ENCODE measurements at places on chromosomes 11 and 22. TPM values are rescaled to one million over a fixed set of nuclear protein-coding genes. Genes with fewer than 3 reads are reported as not detected.

DNA sequence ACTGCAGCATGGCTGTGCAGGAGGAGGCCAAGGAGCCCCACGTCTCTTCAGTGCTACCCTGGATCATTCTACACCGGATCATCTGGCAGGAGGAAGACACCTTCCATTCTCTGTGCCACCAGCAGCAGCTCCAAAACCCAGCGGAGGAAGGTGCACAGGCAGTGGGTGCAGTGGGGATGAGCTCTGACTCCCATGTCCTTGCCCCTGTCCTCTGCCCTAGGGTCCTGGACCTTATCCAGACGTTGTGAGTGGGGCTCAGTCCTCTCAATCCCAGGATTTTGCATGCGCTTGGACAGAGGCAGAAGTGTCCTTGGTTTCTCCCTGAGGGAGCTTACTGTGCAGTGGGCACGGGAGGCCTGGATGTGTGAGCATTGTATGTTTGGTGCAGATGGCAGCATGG is 61.3 kb downstream of the CABIN1 start:
- DNase-seq = no peak

- no peak for DNase-seq
These were observed 372.4 kb downstream of the NXPE2 start for GRCh38 chr11:115050756-115051155.

GRCh38 chr22:44441401-44442185 is 56.4 kb downstream of the RTL6 start:
- no peak for DNase-seq

GRCh38 chr11:11313902-11314692 is 39.0 kb downstream of the CSNK2A3 start:
- DNase-seq = no peak

Gene SLC6A5
- total RNA-seq = not detected

Gene CCDC157
- 2.2 TPM for total RNA-seq

GRCh38 chr11:107215010-107215409 is 196.7 kb upstream of the GUCY1A2 start:
- DNase-seq = no peak

DNA sequence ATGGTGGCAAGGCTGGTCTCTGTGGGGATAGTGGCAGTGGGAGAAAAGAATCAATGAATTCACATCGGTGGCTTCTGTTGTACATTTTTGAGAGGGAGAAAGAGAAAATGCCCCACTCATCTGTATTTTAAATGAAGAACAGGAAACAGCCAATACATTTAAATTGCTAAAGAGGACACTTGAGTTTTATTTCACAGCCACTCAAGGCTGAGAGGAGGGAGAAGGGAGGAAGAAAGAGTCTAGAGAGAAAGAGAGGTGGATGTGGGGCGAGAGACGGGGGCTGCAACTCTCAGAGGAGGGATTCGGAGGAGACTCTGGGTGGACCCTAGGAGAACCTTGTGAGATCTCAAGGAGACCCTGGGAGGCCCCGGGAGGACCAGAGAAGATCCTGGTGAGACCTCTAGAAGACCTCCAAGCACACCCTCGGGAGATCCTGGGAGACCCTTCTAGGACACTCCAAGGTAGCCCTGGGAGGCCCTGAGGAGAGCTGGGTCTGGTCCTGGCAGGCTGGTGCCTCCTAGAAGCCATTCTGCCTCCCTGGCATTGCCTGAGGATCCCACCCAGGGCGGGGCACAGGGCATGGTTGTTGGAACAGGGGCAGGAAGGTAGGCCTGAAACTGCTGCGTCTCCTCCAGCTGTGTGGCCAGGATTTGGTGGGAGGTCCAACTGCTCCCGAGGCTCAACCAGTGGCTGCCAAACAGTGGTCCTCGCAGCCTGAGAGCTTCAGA is 91.0 kb upstream of the SHISAL1 start:
- no peak for DNase-seq

Gene PRR5L
- total RNA-seq = 0.44 TPM

DNA sequence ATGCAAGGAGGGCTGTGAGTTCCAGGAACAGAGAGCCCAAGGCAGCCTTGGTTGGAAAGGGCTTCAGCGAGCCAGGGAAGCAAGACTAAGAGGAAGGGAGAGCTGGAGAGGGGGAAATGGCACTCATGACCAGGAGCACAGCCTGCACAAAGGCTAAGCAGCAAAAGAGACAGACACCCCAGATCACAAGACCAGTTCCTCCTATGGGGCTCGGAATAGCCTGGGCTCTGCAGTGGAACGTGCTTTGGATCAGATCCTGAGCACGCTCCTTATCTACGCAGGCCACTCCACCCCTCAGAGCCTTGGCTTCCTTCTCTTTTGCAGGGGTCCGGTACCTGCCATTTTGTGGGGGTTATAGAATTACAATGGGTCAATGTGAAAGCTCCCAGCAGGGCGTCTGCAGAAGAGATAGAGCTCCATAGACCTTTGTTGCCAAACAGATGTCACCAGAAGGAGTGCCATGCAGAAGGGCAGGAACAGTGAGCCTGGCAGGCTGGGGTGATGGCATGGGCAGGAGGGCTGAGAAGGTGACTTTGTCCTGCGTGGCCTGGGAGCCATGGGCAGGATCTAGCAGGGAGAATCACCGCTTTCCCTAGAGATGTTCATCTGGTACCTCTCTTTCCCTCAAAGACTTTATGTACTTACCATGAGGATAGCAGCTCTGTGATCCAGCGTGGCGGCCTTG is 33.8 kb downstream of the ZC3H7B start:
- no peak for DNase-seq

Gene SCGB2A2
- not detected for total RNA-seq

DNA sequence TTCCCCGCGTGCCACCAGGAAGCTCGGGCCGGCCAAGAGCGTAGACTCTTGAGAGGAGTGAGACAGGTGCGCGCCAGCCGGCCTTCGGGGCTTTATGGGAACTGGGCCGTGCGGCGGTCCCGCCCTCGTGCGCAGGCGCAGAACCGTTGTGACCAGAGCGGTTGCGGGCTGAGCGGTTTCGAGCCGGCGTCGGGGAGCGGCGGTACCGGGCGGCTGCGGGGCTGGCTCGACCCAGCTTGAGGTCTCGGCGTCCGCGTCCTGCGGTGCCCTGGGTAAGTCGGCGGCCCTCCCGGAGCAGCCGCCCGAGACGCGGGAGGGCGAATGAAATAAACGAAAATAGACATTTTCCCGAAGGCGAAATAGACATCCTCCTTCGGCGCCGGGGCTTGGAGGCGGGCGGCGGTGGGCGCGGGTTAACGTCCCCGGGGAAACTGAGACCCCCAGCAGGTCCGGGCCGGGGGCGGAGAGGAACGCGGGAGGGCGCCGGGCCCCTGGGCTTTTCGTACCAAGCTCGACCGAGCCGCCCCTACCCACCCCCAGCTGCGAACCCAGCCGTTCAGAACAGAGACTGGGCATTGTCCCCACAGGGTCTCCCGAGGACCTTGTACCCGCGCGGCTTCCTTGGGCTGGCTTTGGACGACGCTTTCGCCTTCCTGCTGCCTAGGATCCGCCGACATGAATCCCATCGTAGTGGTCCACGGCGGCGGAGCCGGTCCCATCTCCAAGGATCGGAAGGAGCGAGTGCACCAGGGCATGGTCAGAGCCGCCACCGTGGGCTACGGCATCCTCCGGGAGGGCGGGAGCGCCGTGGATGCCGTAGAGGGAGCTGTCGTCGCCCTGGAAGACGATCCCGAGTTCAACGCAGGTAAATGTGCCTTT is at the start of gene ASRGL1:
Gene ASRGL1, plus strand, starts transcription at position 146 of the 879 bp plus-strand sequence. Its CDS starts 530 bp downstream, at position 676.
- peak; percentile 58 for DNase-seq

Gene SLC37A4
- total RNA-seq = 28.3 TPM

Gene LRRN4CL
- total RNA-seq = not detected

Gene GGTLC2
- total RNA-seq = 1.8 TPM

- peak; percentile 26 for DNase-seq
These were observed 88.3 kb downstream of the LUZP2 start for GRCh38 chr11:24585192-24585591.

DNA sequence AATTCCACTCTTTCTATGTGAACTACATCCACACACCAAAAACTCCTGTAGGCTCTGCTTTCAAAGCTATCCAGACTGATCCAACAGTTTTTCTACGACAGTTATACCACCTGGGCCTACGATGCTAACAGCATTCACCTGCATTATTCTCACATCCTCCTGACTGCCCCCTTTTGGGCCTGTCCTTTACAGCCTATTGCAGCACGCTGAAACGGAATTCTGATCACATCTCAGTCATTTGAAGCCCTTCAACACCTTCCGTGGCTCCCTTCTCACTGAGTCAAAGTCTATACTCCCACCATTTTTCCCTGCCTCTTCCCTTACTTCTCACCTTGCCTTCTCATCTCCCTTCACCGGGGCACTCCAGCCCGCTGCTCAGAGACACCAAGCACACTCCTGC is 791.3 kb upstream of the KIRREL3 start:
- no peak for DNase-seq

Gene CCDC15
- 1.5 TPM for total RNA-seq

GRCh38 chr11:97814325-97814959 is 1206.3 kb upstream of the CNTN5 start:
- no peak for DNase-seq

Gene CCDC73
- not detected for total RNA-seq

DNA sequence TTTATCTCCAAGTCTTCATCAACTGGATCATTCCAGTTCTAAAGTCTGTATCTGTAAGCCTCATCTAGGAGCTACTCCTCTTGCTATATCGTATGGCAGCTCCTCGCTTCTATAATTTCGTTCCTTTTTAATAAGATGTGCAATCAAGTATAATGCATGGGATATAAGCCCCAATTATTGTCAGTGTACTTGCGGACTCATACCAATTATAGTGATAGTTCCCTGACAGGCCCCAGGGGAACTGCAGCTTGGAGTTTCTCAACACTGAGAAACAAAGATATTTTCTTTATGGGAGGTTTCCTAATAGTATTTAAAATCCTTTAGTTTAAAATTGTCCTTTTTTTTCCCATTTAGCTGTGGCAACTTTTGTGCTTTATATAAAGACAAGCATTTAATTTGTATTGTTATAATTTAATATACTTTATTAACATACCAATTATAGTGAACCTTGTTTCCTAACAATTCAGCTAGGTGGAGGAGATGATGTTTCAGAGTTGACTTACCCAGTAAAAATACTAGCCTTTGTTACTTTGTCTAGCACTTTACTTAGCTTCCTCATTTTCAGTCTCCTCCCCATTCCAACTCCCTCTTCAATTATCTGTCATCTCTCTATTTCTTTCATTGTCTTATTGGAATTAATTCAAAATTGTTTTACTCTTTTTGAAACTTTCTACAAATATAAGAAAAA is 25.3 kb upstream of the DDX17 start:
- DNase-seq = no peak

Gene OR4A16
- total RNA-seq = not detected

DNA sequence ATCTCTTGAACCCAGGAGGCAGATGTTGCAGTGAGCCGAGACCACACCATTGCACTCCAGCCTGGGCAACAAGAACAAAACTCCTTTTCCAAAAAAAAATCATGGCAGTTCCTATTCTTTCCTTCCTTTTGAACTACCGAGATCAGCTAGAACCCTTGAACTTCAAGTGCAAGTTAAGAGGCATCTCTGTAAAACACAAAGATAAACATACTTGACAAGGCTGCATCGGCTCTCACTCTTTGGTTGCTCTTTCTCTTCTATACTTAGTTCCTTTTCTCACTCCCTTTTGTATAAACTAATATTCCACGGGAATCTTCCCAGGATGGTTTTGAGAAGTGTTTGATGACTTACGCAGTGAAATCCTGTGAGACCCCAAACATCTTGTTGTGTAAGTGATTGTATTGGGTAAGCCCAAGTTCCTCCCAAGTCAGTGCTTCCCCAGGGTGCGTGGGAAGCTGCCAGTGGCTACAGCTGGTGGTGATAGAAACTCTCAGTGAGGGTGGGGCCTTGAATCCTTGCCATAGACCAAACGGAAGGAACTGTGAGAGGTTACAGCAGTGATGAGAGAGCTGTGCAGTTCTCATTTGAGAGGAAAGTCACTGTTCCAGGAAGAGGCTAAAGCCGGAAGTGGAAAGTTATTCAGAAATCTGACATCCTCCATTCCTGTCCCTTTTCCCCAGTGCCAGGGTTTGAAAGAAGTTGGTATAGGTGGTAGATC is 24.1 kb upstream of the CDC42EP2 start:
- no peak for DNase-seq

- DNase-seq = no peak
These were observed 11.8 kb upstream of the SWAP70 start for GRCh38 chr11:9651899-9652748.

Gene HOATZ
- not detected for total RNA-seq

- DNase-seq = peak; percentile 65
These were observed 9.4 kb downstream of the UEVLD start for GRCh38 chr11:18578975-18579598.

DNA sequence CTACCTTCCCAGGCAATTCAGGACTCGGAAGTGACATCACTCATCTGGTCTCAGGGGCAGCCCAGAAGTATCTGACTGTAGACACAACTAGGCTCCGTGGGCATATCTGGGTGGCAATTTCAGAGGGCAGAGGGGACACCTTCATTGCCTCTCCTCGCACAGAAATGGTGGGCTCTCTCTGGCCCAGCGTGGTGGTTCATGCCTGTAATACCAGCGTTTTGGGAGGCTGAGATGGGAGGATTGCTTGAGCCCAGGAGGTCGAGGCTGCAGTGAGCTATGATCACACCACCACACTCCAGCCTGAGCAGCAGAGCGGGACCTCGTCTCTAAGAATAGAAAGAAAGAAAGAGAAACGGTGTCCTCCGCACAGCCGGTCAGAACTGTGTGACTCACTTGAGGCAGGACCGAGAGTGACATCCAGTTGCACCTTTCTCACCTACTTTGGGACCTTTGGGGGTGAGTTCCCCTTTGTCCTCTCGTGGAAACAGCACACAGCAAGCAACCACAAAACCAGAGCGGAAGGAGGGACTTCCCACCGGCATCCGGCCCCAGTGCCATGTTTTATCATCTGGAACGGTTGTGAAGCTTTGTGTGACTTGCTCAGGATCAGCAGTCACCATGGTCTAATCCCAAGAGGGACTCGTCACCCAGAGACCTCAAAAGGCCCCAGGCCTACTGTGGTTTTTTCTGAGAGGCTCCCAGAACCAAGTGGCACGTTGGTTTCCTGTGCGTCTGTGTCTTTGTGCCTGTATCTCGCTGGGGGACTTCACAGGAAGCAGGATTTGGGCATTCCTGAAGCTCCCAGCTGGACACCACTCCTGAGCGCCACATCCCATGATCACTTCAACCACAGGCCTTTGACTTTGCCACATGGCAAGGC is 38.4 kb upstream of the EMID1 start:
- no peak for DNase-seq

DNA sequence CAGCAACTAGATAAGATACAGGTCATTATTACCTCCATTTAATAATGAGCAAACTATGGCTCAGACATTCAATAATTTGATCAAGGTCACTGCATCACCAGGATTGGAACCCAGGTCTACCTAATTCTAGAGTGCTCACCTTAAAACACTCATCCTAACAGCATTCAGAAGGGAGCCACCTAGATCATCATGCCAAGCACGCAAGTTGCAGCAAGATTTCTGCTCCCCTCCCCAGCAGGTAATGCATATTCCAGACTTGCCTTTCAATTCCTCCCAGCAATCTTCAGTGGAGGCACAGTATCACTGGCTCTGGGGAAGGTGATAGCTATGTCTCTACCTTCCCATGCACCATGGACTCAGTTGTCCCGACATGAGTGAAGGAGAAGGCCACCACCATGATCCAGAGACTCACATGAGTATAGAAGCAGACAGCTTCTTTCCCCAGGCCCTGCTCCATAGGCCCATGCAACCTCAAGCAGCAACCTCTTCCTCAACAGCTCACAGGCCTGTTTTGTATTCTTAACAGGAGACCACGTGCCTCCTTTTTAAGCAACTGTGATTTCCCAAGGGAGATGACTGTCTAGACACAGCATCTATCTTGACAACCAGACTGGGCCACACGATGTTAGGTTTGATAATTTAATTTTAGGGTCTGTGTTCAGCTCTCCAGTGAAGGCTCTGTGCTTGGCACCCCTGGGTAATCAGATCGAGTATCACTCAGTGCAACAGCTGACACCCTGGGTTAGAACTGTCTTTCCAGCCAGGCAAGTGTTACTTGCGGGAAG is 36.4 kb downstream of the RAB30 start:
- DNase-seq = no peak

- no peak for DNase-seq
These were observed 3.2 kb downstream of the MMP11 start for GRCh38 chr22:23775779-23776375.

Measured in Caki2 (cell line).